Activated naive CD8-positive, alpha-beta T cell treated with anti-CD3 and anti-CD28 coated beads, Interleukin-2, amount 50 U/mL, for 24 hours (primary cell): ENCODE measurements at places on chromosomes 11 and 22.
A peak's percentile ranks its signal among the peaks of the same experiment; 100 is the strongest.

DNA sequence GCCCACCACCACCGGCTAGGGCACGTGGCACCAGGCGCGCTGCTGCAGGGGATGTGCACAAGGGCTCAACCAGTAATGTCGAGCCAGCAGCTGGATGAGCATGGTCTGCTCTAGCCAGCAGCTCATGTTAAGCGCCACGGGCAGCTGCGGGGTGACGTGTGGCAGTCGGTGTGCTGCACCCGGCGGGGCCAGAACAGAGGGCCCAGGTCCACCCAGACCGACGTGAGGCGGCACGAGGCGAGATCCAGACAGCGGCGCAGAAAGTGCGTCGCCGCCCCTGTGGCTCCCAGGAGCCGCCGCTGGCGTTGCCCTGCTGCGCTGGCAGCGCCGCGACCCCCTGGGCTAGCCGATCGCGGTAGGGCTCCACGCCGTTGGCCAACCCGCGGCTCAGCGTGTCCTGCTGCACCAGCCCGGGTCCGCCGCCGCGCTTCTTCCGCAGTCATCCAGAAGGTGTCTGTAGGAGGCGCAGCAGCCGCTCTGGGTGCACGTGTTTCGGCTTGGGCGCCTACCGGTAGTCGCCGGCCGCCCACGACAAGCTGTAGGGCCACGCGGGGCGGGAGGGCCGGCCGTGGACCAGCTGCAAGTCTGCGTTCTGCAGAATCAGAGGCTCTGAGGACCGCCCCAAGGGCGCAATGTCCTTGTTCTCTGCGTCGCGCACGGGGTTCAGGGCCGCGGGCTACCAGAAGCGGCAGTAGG, 4.6 kb upstream of the GALR3 start:
- DNase-seq: peak; percentile 66

GRCh38 chr11:108496643-108497256, 1.4 kb downstream of the POGLUT3 start:
- no peak for DNase-seq

- no peak for DNase-seq
These were observed 11.2 kb upstream of the MALAT1 start for GRCh38 chr11:65487467-65488272.

DNA sequence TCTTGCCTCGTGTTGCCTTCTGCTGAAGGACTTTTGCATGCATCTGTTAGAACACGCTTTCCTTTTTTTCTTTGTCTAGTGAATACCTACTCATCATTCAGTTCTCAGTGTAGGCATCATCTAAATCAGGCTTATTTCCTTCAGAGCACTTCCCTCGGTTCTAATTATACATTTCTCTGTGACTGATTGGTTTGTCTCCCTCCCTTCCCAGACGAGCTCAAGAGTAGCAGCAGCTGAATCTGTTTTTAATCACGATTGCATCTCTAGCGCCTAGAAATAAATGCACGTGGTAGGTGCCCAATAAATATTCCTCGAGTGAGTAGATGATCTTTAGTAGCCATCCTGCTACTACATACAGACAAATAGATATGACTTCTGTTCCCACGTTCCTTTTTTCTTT, 6.3 kb downstream of the CEP164 start:
- no peak for DNase-seq

GRCh38 chr11:76844511-76844910, 16.2 kb upstream of the ACER3 start:
- no peak for DNase-seq

- DNase-seq: no peak
These were observed 217.3 kb upstream of the TMEM45B start for GRCh38 chr11:129598378-129598777.

- no peak for DNase-seq
These were observed 364.0 kb downstream of the GRM5 start for GRCh38 chr11:88701816-88702215.

GRCh38 chr11:120343429-120343828, 7.2 kb downstream of the ARHGEF12 start:
- DNase-seq: no peak

- DNase-seq: peak; percentile 53
These were observed 2.6 kb downstream of the TBC1D10A start for GRCh38 chr22:30324014-30324730.

- DNase-seq: no peak
These were observed 34.7 kb downstream of the ALG9 start for GRCh38 chr11:111836721-111837120.

- no peak for DNase-seq
These were observed 11.8 kb downstream of the RNF121 start for GRCh38 chr11:71940561-71941219.

- no peak for DNase-seq
These were observed 11.8 kb upstream of the BCR start for GRCh38 chr22:23168391-23169042.

DNA sequence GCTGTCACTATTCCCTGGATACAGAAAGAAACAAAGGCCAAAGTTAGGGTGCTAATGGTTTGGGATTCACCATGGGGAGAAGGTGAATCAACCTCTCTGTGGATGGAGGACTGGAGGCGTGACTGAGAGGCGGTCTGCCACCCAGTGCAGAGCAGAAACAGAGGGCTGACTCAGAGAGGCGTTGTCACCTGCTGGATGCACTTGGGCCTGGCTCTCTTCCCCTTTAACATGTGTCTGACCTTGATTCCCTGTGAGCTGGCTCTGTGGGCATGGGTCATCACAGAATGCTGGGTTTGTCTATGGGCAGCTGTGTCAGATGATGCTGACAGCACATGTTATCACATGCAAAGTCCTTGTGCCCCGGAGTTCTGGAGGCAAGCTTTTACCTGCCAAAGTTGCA, 75.9 kb downstream of the LDLRAD3 start:
- DNase-seq: no peak

GRCh38 chr22:30305906-30306626, 16.8 kb upstream of the CASTOR1 start:
- no peak for DNase-seq

DNA sequence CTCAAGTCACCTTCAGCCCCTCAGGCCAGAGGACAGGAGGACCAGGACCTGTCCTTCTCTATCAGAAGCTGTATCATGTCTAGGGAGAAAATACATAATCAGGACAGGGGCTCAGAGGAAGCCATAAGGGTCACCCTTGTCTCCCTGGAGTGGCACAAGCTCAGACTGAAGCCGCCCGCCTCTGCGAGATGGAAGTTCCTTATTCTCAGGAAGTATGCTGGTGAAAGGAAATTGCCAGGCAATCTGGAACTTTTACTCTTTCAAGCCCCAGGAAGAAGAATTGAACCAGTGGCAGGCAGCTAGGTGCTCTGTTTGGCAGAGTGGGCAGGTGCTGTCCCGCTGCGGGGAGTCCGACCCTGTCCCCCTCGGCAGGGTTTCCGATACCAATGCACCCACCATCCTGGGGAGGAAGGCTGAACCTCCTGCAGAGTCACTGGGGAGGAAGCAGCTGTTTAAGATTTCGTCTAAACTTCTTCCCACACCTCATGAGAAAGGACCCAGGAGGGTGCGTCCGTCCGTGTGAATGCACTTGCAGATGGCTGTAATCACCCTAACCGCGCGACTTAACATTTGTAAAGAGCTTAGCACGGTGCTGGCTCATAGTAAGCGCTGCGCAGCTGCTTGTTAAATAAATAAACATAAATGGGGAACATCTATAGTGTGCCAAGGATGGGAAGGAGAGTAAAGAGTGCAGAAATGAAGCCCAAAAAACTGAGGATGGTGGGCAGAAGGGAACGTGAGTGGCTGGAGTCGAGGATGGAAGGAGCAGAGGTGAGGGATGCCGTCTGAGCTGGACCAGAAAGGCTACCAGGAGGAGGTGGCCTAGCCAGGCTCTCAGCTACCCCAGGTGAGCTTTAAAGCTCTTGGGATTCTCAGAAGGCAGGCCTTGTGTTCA, 5.0 kb upstream of the ANO1 start:
- no peak for DNase-seq
